Fibroblast of upper back skin (primary cell): ENCODE measurements at places on chromosomes 3 and 15.

DNA sequence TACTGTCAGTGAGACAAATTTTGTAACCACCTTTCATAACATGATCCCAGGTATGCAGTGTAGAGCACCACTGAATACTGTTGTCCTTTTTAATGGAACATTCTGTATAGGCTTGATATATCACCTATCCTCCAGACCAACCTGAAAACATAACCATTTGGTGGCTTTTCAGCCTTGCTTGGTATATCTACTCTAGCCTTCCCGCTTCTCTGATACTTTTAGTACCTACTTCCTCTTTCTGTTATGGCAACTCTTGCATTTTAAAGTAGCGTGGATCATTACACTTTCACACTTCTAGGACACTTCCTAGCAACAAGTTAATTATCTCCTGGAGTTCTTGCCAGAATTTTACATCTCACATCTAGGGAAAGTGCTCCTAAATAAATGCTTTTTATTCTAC, 226.6 kb upstream of the ROBO1 start:
- no peak for DNase-seq

GRCh38 chr15:70576696-70577095, 186.7 kb downstream of the UACA start:
- DNase-seq = no peak

GRCh38 chr3:49133226-49133951, 539 bp upstream of the LAMB2 start:
- peak; percentile 92 for DNase-seq

DNA sequence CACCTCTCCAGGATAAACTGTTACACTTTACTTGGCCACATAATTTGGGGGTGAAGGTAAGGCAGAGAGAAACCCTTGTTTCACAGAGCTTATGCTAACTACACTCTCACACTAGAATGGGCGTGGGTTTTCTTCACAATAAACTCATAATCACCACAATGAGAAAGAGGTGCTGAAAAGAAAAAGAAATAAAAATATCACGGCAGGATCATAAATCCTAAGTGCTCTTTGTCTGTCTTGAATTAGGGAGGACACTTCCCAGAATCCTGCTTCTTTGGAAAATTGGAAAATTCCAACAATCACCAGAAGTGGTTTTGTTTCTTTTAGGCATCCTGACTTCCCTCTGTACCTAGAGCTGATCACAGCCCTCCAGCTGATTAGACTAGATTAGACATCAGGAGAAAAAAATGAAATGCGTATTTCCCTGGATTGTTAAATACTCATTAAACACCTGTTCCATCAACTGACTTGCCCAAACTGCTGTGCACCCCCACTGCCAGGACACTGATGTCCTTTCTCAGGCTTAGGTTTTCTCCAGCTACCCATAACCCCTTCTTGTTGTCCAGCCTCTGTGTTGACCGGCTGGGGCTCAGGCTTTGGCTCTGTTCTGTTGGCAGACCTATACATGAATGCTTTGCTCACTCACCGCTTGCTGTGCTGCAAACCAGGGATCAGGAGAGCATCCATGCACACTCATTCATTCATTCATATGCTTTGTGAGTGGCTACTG, 41.6 kb upstream of the ACKR4 start:
- no peak for DNase-seq

DNA sequence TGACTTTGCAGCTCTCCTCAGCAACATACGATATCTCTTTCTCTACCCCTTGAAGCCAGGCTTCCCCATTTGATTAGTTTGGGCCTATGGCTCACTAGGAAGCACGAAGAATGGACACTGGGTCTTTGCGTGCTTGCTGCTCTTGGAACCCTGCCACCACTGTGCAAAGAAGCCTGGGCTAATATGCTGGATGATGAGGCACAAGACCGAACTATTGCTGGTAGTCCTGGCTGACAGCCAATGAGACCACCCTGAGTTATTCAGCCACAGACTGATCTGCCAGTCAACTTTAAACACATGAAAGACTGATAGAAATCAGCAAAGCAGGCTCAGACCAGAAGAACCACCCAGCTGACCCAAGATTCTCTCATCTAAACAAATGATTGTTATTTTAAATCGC, 250.3 kb downstream of the CBLB start:
- no peak for DNase-seq

- peak; percentile 40 for DNase-seq
Observed at GRCh38 chr15:95024351-95024750, 793.0 kb downstream of the MCTP2 start.

DNA sequence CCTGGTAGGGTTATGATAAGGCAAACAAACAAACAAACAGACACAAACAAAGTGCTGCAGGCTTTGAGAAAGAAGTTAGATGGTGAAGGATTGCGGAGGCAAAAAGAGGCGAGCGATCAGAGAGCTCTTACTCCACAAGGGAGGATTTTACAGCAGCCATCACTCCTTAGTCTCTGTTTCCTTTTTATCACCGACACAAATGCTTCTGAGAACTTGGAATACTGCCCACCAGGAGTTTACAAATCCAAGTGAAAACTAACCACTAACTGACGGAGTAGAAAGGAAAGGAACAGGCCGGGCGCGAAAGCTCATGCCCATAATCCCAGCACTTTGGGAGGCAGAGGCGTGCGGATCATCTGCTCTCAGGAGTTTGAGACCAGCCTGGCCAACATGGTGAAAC, 35.6 kb upstream of the GPR160 start:
- DNase-seq = no peak

- peak; percentile 10 for DNase-seq
Observed at GRCh38 chr15:95734422-95735316, 595.8 kb upstream of the NR2F2 start.

- no peak for DNase-seq
Observed at GRCh38 chr15:75468913-75469598, 17.6 kb upstream of the SIN3A start.

GRCh38 chr3:122602011-122602710, 24.7 kb downstream of the PARP15 start:
- DNase-seq = no peak

DNA sequence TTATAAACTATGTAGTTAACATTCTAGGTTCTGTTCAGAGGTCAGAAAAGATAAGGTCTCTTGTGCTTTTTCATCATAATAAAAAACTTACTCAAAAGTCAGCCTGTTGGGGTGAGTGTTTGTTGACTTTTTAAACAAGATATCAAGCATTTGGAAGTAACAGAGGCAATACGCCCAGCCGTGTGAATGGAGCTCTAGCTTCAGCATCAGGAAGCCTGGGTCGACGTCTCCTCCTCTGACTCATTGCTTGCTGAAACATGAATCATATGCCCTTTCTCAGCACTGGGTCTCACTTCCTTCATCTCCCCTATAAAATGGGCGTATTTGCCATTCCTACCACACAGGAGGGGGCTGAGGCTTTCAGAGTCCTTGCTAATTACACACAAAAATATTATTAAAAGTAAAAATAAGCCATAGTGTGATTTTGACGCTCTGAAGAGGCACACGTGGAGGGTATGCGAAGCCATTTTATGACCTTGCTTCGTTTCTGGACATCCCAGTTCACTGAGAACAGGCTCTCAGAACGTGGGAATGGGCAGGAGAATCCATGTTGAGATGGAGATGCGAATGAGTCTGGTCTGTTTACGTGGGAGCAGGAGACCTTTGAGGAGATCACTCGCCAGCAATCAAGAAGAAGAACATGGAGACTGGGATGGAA, 220.8 kb upstream of the TPRG1 start:
- peak; percentile 92 for DNase-seq

GRCh38 chr3:39327746-39328349, 1.7 kb upstream of the CCR8 start:
- no peak for DNase-seq

DNA sequence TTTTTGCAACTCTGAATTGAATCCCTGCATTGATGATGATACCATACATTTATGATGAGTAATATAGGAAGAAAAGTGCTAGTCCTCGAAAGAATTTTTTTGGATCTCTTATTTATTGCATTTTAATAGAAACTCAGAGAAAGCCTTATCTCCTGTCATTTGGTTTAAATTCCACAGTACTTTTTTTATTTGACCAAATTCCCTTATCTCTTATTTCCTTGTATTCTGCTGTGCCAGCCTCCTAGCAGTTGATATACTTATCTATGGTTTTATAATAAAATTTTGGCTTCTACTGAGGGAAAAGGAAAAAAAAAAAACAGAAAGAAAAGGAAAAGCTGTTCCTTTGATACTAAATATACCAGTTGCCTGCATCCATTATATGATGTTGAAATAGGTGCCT, 535.1 kb upstream of the NR2F2 start:
- peak; percentile 13 for DNase-seq

DNA sequence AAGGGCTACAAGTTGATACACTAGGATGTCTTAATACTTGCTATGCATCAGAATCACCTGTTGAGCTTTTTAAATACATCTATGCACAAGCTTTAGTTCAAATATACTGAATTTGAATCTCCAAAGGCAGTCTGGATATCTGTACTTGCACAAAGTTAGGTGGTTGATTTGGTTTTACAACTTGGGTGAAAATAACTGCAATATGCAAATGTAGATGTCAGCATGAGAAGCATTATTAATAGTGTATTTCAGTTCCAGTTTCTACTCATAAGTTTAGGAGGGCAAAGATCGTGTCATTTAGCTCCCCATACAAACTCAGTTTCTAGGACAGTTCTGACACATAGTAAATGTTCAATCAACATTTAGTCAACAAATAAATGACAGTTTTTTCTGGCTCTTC, 25.6 kb downstream of the IQCB1 start:
- DNase-seq = no peak

DNA sequence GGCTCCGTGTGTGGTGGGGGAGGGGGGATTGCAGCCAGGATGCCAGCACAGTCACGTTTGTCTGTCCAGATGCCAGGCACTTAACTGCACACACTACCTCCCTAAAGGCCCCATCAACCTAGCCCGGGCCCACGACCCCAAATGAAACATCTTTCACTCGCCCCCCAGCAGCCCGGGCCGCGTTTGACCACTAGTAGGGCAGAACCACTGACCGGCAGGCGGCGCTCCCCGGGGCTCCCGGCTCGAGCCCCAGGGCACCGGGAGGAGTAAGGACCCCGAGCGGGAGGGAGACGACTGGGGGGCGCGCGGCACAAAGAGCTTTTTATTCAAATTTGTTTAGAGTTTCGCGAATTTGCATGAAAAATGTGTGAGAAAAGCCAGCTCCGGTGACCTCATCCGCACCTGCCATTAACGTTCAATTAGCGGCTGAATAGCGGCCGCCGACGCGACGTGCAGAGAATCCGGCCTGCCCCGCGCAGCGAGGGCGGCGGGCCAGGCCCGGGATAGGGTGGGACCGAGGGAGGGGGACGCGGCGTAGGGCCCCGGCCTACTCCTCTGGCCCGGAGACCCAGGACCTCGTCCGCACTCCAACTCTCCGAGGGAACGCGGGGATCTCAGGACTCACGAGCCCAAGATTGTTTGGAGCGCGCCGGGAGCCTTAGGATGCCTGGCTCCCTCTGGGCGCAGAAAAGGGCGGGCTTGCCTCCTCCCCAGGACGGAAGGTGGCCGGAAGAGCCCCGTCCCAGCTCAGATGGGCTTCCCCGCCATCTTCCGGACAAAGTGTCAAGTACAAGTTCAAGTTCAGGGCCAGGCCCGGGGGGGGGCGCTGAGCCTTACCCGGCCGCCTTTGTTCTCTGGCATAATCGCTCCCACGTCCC, 64.9 kb upstream of the POLG start:
- no peak for DNase-seq

GRCh38 chr3:184601576-184602371, 40.2 kb downstream of the EPHB3 start:
- DNase-seq = no peak

GRCh38 chr3:126104028-126104635, 20.2 kb upstream of the SLC41A3 start:
- no peak for DNase-seq

- no peak for DNase-seq
Observed at GRCh38 chr15:93881310-93881709, 350.1 kb upstream of the MCTP2 start.

GRCh38 chr3:15521573-15521965, at the start of gene COLQ:
Gene COLQ, minus strand, starts transcription at chr3:15521706. Its CDS starts 81 bp downstream, at chr3:15521625.
- DNase-seq = no peak

DNA sequence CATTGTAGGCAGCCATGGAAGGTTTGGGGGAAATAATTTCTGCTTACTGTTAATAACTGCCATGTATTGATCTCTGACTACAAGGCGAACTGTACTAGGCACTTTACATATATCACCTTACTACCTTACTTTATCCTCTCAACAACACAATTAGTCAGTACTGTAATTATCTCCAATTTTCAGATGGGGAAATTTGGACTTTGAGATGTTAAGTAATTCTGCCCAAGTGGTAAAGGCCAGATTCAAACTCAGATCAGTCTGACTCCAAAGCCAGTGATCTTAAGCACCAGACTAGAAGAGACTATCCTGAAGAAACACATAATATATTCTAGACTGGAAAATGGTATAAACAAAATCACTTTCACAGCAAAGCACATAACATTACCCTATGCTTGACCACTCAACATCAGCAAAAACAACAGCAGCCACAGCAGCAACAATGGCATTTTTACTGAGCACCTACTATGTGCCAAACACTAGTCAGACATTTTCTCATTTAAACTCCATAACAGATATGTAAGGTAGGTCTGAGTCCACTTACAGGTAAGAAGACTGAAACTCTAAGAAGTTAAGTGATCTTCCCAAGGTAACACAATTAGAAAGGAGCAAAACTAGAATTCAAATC, 13.1 kb downstream of the MTHFS start:
- no peak for DNase-seq

DNA sequence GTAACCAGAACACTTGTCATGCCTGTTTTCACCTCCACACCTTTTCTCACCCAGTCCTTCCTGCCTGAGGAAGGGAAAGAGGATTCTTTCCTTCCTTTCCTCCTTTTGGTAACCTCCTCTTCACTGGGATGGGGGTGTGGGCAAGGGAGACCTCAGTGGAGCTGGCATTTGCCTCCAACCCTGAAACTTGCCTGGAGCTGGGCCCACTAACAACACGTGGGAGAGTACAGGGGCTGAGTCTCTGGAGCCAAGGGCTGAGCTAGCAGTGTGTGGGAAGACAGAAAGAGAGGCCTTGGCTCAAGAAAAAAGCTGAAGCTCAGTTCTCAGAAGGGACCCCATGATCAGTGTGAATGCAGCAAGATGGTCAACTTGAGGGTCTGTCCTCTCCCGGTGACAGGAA, 86.6 kb upstream of the SLC6A11 start:
- DNase-seq = no peak
